ENCODE measurements at places on chromosomes 6 and 20.

- peak; percentile 27 for DNase-seq
Measured at GRCh38 chr20:19779634-19780033, 21.6 kb downstream of the RIN2 start.

GRCh38 chr6:9101920-9102319, 666.6 kb upstream of the SLC35B3 start:
- no peak for DNase-seq

GRCh38 chr6:168447282-168447681, 6.3 kb downstream of the SMOC2 start:
- DNase-seq, result no peak

GRCh38 chr6:95546148-95546547, 31.2 kb upstream of the MANEA start:
- DNase-seq, result no peak

DNA sequence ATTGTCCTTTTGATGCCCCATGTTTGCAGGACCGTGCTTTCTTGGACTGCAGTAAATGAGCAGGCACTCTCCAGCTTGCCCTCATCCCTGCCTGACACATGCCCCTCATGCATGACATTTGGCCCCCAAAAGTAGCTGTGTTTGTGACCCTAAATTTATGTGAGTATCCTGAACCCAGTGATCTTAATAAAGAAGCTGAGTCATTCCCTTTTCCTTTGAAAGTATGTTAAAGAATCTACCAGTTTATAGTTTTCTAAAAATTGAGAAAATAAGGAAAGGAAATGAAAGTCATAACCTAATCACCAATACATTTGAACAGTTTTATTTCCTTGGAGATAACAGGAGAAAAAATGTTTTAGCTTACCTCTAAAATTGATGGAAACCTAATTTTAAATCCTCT, 3.4 kb upstream of the SLC22A23 start:
- DNase-seq, result no peak

- no peak for DNase-seq
Measured at GRCh38 chr20:51348876-51349275, 193.6 kb downstream of the NFATC2 start.

DNA sequence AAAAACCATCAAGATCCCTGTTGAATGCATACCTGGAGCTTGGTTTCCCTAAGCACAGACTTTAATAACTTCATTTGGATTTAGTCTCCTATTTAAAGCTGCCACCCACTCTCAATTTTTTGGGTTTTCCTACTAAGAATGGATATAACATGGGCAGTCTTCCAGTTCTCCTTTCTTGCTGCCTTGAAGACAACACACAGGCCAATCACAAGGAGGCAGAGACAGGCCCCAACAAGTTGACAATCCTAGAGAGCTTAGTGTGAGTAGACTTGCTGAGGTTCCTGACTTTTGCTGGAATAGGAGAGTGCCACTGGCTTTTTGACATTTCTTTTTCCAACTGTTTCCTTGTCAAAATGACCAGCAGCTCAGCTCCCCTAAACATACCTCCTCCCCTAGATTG, 112.3 kb upstream of the ESR1 start:
- no peak for DNase-seq

DNA sequence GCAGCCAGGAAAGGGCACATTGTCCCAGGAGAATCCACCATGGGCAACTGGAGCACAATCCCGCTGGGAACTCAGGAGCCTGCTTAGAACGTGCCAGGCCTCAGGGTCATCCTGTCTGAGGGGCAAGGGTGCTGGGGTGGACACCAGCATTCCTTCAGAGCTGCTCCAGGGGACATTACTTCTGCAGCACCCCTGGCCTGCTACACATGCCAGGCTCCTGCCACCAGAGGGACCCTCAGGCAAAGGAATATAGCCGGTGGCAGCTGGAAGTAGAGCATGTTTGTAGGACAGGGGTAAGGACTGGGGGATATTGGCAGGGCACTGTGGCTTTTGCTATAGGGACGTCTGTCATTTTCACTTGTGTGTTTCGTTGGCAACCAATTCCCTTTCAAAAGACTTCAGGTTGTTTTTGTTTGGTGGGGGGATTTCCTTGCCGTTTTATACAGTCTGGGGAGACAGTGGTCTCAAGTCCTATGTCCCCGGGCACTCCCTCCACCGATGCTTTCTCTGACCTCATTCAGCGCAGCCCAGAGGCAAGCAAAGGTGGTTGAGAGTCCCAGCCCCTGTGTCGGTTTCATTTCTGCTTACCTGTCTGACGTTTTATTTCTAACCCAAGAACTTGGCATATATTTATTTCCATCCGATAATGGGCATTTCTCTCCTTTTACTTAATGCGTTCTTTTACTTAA, 130.8 kb downstream of the JPH2 start:
- peak; percentile 36 for DNase-seq

DNA sequence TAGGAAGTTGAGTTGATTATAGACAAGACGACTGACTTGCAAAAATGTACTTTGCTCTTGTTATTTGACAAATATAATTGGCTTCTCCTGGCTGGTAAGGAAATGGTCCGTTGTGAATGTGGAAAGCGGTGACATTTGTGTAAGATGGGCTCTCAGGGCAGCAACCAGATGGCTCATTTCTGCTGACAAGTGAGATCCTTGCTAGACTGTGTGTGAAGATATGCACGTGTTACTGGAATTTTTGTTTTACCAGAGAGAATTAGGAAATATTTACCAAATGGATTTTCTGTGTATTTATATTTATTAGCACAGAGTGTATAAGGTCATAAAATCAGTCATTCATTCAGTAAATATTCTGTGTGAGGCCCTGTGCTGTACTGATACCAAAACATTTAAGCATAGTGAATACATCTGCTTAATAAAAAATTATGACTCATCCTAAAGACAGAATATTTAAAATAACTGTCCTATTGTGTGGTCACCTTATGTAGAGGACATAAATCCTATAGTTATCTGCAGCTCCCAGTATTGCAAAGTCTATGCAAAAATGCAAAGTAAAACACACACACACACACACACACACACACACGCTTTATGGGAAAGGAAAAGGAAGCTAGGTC, 109.9 kb upstream of the ASF1A start:
- peak; percentile 34 for DNase-seq

GRCh38 chr6:142819603-142820337, 125.2 kb downstream of the HIVEP2 start:
- DNase-seq, result peak; percentile 56

- no peak for DNase-seq
Measured at GRCh38 chr6:65876668-65877067, 169.6 kb upstream of the EYS start.

GRCh38 chr20:21103582-21104465, 2.3 kb downstream of the LINC00237 start:
- no peak for DNase-seq

- no peak for DNase-seq
Measured at GRCh38 chr20:33108661-33109060, 29.2 kb downstream of the BPIFB4 start.

GRCh38 chr6:132456700-132457143, 55.4 kb upstream of the MOXD1 start:
- DNase-seq, result peak; percentile 23

DNA sequence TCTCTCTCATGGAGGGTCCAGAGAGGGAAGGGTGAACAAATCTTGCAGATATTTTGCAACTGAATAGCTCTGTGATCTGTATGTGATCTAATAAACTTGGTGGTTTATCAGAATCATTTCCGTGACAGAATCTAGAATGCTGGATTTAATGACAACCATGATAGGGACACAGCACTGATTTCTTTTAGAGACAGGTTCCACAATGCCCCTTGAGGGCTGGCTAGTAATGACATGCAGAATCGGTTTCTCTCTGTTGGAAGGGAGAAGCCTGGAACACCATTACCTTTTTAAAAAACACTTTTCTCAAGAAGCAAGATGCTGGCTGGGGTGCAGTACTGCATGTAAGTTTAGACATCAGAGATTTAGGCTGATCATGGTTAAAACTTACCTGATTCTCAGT, 313.4 kb downstream of the CDH26 start:
- DNase-seq, result peak; percentile 15

- DNase-seq, result no peak
Measured at GRCh38 chr20:32959351-32960221, 44.6 kb downstream of the SUN5 start.

DNA sequence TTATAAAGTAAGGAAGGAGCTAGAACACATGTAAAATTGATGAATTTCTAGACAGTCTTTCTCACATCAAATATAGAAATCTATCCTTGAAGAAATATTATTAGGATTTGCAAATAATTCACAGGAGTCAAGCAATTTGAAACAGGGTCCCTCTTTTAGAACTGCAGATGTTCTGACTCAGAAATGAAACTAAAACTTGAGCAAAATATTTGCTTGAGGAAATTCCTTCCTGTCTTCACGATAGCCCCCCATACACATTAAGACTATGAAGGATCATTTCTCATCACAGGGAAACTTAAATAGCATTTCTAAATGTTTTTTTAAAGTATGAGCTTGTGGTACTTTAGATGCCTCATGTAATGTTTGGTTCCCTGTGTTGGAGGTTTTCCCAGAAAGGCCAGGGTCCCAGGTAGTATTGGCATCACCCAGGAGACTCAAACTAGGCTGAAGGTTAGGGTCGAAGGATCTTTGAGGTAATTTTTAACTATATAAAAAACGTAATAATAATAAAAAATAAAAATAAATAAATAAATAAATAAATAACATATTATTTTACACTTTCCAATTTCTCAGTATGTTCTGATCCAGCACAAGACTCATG, 144.0 kb upstream of the TBX18 start:
- no peak for DNase-seq

GRCh38 chr20:14521436-14521835, 184.0 kb upstream of the FLRT3 start:
- peak; percentile 7 for DNase-seq

DNA sequence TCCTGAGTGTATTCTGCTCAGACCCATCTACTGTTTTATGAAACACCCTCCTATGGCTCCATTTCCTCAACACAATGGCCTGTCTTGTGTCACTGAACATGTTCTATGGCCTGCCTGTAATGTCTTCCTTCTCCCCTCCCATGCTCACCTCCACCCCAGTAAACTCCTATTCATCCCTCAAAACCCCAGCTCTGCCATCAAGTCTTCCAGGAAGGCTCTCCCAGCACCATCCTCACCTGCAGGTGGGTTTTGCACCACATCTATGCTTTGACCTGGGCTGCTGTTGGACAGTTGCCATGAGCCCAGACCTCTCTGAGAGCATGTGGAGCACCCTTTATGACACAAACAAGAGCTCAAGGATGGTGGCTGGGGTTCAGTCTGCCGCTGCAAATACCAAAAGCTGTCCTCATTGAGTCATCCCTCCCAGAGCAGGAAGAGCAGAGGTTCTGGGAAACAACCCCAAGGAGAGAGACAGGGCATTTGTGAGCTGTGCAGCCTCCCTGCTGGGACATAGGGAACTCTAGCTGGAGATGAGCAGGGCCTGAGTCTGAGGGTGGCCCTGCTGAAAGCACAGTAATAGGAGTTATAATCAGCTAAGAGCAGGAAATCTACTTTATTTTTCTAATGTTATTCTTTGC, 93.8 kb upstream of the CD93 start:
- peak; percentile 45 for DNase-seq

DNA sequence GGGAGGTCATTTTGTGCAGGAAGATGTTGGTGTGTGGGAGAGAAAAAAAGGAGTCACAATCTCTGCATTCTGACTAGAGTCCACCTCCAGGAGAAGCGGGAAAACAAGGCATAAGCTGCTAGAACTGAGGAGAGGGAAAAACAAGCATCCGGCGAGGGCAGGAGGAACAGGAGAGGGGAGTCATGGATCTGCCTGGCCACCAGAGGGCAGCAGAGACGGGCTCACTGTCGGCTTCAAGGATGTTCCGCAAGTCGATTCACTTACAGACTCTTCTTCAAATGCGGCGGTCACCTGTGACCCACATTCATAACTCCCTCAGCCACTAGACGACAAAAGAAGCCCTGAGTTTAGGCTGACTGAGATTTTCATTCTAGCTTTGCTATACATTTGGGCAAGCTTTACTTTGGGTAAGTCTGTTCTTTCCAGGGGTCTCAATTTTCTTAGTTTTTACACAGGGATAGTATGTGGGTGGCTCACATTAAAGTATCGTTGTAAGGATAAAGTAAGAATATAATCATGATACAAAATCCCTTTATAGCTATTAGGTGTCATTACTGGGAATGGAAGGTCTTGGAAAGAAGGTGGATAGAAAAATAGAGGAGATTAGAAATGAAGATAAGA, 6.6 kb upstream of the BTNL2 start:
- DNase-seq, result peak; percentile 70
